ENCODE measurements at places on chromosomes 6 and 20.

- no peak for DNase-seq
Measured at GRCh38 chr6:14610141-14610540, 492.6 kb downstream of the CD83 start.

DNA sequence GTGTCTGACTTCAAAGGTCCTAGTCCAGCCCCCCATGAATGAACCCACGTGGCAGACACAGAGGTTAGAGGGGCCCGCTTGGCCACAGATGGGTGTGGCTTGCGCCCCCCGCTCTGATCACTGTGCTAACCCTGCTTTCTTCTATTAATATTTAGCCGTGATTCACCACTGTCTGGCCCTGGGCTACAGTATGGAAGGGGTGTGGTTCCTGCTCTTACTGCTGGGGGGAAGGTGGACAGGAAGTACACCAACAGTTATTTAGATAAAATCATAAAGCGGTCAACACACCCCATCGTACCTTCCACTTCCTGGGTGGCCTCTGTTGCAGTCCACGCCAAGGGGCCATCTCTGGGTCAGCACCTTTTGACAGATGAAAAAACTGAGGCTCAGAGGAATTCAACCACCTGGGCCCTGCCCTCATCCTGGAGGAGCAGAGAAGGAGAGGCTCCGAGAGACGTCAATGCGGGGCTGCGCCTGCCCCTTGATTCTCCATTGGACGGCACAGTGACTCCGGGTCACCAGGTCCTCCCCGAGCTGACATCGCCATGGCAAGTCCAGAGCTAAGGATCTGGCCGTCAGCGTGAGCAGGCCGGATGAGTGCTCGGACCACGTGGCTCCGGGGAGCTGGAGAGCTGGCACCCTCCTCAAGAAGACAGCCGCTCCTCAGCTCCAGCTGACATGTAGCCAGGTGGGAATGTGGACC, 206.3 kb downstream of the PREX1 start:
- DNase-seq: no peak

GRCh38 chr6:170085475-170086401, 205.1 kb downstream of the DLL1 start:
- peak; percentile 50 for DNase-seq

DNA sequence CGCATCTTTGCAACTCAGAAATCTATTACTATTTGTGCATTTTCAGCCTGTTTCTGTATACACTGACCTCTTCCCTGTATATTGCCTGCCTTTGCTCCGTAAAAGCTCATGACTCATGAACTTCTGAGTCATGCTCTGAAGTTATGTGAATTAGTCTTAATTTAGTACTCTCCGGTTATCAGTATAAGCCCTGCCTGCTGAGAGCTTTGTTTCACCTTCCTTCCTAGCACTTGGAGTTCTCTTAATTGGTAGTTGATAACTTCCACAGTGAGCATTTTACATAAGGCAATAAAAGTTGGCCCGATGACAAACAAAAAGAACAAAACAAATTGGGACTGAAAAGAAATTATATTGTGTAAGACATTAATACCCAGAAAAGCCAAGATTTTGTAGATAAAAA, 231.4 kb downstream of the GJA1 start:
- no peak for DNase-seq

DNA sequence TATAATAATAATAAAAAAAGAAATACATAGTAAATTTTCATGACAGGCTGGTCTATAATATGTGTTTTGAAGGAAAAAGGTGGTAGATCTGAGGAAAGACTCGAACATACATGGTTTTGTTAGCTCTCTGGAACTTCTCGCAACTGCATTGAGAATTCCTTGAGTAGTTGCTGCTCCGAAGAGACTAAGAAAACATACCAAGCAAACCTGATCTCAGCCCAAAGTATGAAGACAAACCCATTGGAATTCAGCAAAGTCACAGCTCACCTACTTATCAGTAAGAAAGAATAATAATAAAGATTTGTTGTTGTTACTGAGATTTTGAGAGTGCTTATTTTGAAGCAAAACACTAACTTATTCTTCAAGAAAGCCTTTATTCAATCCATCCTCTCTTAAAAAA, 1107.1 kb upstream of the EYS start:
- no peak for DNase-seq

DNA sequence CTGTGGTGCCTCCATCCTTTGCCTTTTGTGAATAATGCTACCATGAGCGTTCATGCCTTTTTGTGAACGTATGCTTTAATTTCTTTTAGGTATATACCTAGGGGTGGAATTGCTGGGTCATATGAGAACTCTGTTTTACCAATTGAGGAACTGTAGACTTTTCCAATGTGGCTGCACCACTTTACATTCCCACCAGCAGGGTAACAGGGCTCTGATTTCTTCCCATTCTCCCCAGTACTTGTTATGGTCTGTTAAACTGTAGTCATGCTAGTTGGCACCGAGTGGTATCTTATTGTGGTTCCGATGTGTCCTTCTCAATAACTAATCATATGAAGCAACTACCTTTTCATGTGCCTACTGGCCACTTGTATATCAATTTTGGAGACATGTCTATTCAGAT, 312.1 kb downstream of the GMDS start:
- no peak for DNase-seq

DNA sequence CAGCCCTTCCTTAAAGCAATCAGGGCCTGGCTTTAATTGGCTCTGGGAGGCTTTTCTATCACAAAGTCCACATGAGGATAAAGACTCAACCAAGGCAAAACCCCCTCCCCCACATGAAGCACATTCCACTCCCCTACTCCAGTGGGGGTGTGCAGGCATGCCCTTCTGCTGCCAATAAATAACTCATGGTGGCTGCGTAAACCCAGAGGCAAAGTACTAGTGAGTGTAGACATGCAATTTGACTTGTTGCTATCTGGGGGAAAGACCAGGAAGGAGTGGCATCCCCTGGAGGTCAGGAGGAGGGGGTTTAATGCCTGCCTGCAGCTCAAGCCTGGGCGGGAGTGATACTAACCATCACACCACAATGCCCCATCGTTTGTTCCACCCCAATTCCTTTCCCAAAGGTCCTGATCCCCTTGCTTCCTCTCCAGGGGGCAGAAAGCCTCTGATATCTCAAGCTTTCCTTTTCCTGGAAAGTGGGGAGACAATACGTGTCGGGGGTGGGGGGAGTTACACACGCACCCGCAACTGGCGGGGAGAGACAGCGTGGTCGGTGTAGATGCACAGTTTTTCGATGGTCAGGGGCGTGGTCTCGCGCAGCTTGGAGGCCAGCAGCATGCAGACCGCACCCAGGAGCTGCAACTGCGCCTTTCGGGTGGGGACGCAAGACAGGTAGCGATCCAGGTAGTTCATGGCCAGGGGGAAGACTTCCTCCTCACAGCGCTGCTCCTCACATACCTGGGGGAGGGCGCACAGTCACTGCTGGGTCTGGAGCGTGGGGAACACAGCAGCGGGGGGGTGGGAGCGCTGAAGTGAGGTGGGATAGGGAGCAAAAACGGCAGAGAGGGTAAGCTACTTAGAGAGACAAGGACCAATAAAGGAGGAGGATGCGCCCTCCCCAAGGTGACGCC, 1.5 kb downstream of the CCND3 start:
- DNase-seq: no peak

GRCh38 chr6:139446138-139446715, 71.8 kb upstream of the CITED2 start:
- DNase-seq: no peak

GRCh38 chr20:31718952-31719643, 3.6 kb downstream of the BCL2L1 start:
- no peak for DNase-seq

- no peak for DNase-seq
Measured at GRCh38 chr20:59027741-59028320, 4.3 kb downstream of the ATP5F1E start.

GRCh38 chr20:61951695-61952533, 113.8 kb downstream of the TAF4 start:
- DNase-seq: peak; percentile 35

DNA sequence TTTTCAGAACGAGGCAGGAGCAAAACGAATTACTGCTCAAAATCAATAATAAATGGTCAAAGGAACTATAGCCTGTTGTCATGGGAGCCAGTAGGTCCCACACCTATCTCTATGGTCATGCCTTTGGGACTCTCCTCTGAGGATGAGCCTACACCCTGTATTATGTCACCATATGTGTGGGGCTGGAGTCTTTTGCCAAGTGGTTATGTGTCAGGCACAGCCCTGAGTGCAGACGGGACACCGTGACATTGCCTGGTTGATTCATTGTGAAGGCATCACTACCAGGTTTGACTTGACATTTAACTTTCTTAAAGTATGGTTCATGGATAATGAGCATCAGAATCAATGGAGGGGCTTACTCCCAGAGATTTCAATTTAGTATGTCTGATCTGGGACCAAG, 23.6 kb downstream of the BMP6 start:
- no peak for DNase-seq

DNA sequence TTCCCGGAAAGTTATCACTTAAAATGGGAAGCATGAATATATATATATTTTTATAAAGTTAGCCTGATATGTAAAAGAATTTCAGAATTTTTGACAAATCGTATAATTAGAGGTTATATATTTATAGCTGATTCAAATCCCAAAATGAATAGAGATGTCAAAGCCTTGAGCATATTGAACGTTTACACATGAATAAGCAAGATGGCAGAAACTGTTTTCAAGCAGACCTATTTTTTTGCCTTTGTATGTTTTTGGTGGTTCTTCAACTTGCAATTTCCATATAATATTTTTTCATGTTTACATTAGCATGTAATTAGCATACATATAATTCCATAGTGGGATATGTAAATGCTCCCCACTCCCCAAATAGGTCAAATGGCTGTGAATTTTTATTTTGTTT, 189.9 kb downstream of the PRL start:
- no peak for DNase-seq

GRCh38 chr6:112929641-112930040, 582.5 kb downstream of the RFPL4B start:
- DNase-seq: no peak

- DNase-seq: no peak
Measured at GRCh38 chr6:65719101-65719500, 12.1 kb upstream of the EYS start.

DNA sequence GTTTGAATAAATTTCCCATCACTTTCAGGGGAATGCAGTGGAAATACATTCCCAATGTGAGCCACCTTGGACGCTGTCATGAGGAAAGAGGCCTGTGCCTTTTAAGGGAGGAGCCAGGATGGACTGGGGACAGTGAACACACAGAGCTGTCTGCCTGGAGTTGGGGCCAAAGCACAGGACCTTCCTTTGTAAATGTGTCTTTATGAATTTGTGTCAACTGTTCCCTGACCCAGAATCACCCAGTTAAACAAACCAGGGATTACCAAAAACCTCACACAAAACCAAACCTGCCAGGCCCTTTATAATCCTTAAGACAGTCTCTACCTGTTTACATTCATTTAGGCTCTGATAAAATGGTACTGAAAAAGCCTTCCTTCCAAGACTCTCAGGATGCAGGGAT, 513.7 kb downstream of the MAFB start:
- no peak for DNase-seq

DNA sequence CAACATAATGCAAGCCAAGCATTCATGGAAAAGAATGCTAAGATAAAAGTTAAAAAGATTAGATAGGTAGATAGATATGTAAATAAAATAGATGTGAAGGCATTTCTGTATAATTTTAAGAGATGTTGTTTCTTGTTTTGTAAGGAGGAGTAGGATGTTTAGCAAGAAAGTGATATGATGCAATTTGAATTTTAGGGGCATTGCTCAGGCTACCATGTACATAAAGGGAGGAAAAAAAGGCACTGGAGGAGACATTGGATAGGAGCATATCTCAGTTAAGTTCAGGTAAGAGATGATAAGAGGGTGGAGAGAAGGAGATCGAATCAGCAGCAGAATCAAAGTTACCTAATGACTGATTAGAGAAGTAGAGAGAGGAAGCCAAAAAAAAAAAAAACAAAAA, 194.7 kb downstream of the TENT5A start:
- DNase-seq: no peak

GRCh38 chr6:54286141-54286540, 22.1 kb upstream of the TINAG start:
- no peak for DNase-seq

- no peak for DNase-seq
Measured at GRCh38 chr20:48129345-48129942, 344.2 kb upstream of the SULF2 start.

DNA sequence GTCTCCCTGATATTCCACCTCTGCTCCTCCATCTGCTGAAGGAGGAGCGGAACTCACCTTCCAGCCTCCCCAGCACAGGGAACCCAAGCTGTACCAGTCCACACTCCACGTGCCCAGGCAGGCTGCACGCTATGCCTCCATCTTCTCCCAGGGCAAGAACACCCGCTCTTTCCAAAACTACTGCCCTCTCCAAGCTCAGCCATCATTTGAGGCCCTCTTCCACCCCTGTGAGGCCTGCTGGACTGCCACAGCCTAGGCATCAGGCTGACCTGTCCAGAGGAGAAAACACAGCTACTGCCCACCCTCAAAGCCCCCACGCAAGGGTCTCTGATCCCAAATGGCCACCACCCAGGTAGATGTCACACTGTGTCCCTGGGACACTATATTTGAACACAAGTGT, 99.9 kb downstream of the PRND start:
- peak; percentile 54 for DNase-seq

DNA sequence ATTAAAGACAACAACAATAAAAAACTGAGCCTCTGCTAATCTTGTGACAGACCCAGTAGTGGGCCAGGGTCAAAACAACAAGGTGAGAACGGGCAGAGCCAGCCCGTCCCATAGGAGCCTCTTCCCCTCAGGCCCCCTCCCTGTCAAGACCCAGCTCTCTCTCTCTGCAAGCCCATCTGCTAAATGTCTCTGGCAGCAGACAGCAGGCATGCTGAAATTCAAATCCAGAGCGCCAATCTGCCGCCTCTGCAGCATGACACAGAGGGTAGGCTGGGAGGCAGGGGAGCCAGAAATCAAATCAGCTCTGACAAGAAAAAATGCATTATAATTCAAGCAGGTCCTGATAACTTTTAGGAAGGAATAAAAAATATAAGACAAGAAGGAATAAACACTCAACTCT, 26.3 kb downstream of the METTL24 start:
- no peak for DNase-seq

DNA sequence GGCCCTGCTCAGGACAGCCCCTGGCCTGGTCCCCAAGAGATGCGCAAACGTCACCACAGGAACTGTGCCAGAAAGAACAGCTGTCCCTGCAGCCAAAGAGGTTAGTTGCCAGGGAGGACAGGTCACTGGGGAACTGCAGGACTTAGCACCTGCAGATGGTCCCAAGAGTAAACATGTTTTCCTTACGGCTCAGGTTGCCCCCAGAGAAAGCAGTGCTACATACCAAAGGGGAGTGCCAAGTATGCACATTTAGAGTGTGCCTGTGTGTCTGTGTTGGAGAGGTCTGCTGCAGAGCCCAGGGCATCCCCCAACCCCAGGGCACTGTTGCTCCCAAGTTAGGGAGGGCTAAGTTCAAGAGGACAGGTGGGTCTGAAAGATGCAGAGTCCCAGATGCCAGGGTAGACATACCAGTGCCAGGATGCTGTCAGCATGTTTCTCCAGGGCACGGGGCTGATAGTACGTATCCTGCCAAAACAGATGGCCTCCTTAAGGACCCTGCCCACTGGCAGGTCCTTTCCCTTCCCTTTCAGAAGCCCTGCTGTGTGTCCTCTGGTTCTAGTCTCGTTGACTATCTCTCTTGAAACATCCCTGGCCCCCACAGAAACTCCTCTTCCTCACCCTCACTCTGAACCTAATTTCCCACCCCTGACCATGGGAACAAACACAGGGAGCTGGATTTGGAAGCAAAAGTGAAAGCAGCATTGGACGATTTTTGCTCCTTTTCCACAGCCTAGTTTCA, 1.3 kb downstream of the ABHD16A start:
- no peak for DNase-seq

GRCh38 chr20:2690213-2690612, 2.4 kb upstream of the EBF4 start:
- DNase-seq: peak; percentile 37

- no peak for DNase-seq
Measured at GRCh38 chr6:23448281-23448680, 677.7 kb upstream of the NRSN1 start.

Measured in tibial artery (tissue), 4 donors.